Tibial artery (tissue), 4 donors: ENCODE measurements at places on chromosomes 5 and 9.

- DNase-seq: no peak
These were observed 1536.2 kb upstream of the CDH9 start for GRCh38 chr5:28574606-28575005.

DNA sequence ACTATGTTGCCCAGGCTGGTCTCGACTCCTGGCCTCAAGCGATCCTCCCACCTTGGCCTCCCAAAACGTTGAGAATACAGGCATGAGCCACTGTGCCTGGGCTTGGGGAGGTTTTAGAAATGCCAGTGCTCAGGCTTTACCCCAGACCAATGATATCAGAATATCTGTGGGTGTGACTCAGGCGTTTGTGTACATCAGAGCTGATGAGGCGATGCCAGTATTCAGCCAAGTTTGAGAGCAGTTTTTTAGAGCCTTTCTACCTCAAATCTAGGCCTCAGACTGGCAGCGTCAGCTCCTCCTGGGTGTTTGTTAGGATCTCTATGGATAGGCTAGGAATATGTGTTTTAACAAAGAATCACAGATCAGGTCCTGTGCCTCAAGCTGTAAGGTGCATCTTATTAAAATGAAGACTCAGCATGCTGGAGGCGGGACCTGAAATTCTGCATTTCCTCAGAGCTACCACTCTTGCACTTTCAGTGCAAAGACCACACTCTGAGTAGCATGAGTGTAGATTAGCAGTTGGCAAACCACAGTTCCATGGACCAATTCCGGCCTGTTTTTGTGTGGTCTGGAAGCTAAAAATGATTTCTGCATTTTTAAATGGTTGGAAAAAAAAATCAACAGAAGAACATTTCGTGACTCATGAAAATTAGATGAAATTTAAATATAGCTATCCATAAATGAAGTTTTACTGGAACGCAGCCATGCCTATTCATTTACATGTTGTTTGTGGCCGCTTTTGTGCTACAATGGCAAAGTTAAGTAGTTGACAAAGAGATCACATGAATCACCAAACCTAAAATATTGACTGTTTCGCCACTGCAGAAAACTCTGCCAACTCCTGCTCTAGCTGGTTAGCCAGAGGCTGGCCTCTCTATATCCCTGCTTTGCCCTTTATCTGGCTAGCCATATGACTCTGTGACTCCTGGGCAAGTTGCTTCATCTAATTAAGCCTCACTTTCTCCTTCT, 92.2 kb downstream of the KLF4 start:
- no peak for DNase-seq

GRCh38 chr5:118762291-118762690, 226.1 kb downstream of the DTWD2 start:
- no peak for DNase-seq

GRCh38 chr5:68304421-68305052, 89.0 kb downstream of the PIK3R1 start:
- DNase-seq: no peak

- no peak for DNase-seq
These were observed 263.2 kb upstream of the HAPLN1 start for GRCh38 chr5:83983852-83984251.

DNA sequence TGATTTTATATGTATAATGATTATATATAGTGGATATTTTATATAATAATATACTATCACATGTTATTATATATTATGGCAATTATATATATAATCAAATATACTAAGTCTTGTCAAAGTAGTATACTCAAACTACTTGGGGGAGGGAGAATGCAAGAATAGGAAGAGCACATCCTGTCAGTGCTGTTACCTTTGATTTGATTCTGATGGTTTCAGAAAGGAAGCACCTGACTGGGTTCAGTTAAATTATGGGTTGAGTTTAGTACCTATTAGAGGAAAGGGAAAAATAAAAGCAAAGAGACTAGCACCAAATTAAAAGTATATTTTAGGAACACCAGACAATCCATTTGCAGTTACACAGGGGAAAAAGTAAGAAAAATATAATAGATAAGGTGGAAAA, 107.6 kb downstream of the GRIA1 start:
- DNase-seq: no peak

- DNase-seq: no peak
These were observed 60.4 kb downstream of the USP20 start for GRCh38 chr9:129895376-129896268.

DNA sequence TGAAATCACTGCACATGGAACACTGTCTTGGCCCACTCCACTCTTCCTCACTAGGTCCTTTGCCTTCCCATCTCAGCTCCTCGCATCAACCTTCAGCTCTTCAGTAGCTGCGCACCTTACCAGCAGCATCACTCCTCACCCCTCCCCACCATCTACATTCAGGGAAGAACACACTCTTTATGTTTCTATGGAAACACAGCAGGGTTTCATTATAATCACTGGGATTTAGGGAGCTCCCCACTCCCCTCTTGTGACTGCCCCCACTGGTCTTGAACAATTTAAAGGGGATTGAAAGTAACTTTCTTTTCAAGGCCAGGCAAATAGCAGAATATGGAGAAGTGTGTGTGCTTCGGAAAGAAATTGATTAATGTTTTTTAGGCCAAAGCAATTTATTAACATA, 111.2 kb downstream of the INSYN2B start:
- no peak for DNase-seq

DNA sequence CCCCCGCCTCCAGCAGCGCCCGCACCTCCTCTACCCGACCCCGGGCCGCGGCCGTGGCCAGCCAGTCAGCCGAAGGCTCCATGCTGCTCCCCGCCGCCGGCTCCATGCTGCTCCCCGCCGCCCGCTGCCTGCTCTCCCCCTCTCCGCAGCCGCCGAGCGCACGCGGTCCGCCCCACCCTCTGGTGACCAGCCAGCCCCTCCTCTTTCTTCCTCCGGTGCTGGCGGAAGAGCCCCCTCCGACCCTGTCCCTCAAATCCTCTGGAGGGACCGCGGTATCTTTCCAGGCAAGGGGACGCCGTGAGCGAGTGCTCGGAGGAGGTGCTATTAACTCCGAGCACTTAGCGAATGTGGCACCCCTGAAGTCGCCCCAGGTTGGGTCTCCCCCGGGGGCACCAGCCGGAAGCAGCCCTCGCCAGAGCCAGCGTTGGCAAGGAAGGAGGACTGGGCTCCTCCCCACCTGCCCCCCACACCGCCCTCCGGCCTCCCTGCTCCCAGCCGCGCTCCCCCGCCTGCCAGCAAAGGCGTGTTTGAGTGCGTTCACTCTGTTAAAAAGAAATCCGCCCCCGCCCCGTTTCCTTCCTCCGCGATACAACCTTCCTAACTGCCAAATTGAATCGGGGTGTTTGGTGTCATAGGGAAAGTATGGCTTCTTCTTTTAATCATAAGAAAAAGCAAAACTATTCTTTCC, 19.3 kb downstream of the CDKN2A start:
- no peak for DNase-seq

- no peak for DNase-seq
These were observed 49.4 kb upstream of the ZNF608 start for GRCh38 chr5:124795829-124796228.

GRCh38 chr5:39194466-39195136, 24.8 kb downstream of the FYB1 start:
- no peak for DNase-seq

DNA sequence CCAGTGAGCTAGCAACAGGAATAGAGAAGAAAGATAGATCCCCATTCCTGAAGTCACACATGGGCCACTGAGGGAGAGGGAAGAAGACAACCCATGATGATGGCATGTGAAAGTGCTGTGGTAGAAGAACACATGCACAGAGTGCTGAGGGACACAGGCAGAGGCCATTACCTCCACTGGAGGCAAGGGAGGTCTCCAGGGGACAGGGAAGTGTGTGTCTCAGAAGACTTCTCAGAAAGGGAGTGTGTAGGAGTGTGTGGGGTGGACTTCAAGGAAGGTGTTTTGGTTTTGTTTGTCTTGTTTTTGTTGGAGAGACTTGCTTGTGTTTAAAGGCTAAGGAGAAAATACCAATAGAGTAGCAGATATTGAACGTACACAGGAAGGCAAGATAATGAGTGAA, 77.0 kb upstream of the SMARCA2 start:
- no peak for DNase-seq

DNA sequence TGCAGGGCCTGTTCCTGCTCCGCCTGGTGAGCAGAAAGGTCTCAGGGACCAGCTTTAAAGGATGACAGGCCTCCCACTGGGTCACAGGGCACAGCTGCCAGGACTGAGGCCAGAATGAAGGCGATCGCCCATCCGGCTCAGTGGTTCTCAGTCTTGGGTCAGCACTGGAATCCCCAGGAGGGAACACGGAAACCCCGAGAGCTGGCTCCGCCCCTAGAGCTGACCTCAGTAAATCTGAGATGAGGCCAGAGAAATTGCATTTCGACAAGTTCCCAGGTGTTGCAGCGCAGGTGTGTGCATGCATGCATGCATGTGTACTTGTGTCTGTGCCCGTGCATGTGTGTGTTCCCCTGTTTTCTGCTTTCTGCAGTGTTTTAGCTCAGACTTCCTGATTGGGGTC, 47.2 kb upstream of the KCNMB1 start:
- DNase-seq: no peak

DNA sequence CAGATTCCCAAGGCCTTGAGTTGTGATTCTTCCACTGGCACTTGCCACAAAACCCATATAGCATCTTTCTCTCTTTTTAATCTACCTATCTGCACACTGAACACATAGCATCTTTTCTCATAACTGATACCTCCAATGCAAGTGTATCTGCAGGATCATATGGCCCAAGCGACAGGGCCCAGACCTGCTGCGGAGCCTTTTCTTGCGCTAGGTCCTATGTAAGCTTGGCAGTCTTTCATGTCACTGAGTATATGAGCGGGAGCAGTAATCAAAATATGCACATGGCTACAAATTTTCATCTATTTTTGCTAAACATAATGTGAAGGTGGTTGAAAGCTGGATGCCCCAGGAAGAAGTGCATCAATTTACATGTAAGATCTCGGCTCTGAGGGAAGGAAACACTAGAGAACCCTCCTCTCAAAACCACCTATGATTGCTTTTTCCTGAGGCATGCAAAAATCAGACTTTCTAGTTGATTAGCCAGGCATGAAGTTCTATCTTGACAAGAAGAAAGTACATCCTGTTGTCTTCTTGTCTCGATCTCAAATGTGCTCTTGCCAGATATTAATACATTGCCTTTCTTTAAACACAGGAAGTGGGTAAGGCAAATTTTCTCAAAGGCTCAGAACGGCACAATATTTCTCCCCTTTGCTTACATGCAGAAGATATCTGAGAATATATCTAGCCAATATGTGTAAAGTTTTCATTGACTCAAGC, 26.9 kb upstream of the CEMIP2 start:
- DNase-seq: no peak

GRCh38 chr9:121278477-121279261, 10.7 kb downstream of the GSN start:
- peak; percentile 88 for DNase-seq
